ENCODE measurements at places on chromosomes 6 and 20.

- peak; percentile 33 for DNase-seq
- no peak overlapping the region for H3K27ac ChIP-seq
- no peaks in the 10 kb centered on the region for H3K27me3 ChIP-seq
- peaks cover 7% of the 10 kb centered on the region for H3K4me1 ChIP-seq
- no peak overlapping the region for H3K4me3 ChIP-seq
Measured at GRCh38 chr20:10453241-10453640, 18.1 kb downstream of the SLX4IP start.

GRCh38 chr6:164106345-164106769, 691.8 kb downstream of the QKI start:
- no peaks in the 10 kb centered on the region for H3K36me3 ChIP-seq
- DNase-seq, result no peak
- no peak overlapping the region for H3K4me3 ChIP-seq
- no peaks in the 10 kb centered on the region for H3K27me3 ChIP-seq

DNA sequence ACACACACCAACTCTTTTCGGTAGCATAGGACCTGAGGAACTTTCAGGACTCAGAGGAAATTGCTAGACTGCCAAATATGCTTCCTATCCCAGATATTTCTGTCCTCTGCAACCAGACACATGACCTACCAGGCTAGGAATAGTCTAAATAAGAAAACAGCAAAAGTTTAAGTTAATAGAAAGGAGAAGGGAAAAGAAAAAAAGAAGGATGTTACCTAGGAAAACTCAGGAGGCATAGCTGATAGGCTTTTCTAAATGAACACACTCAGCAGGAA, 74.6 kb downstream of the MAP3K5 start:
- peaks cover 45% of the 10 kb centered on the region for H3K4me1 ChIP-seq
- no peak overlapping the region for H3K4me3 ChIP-seq
- H3K36me3 ChIP-seq, result no peaks in the 10 kb centered on the region
- H3K27me3 ChIP-seq, result no peaks in the 10 kb centered on the region
- DNase-seq, result no peak

GRCh38 chr20:50138120-50138478, 15.4 kb downstream of the PEDS1 start:
- no peaks in the 10 kb centered on the region for H3K4me1 ChIP-seq
- no peaks in the 10 kb centered on the region for H3K27me3 ChIP-seq
- no peak overlapping the region for H3K4me3 ChIP-seq
- peaks cover 49% of the 10 kb centered on the region for H3K36me3 ChIP-seq
- no peak for DNase-seq

DNA sequence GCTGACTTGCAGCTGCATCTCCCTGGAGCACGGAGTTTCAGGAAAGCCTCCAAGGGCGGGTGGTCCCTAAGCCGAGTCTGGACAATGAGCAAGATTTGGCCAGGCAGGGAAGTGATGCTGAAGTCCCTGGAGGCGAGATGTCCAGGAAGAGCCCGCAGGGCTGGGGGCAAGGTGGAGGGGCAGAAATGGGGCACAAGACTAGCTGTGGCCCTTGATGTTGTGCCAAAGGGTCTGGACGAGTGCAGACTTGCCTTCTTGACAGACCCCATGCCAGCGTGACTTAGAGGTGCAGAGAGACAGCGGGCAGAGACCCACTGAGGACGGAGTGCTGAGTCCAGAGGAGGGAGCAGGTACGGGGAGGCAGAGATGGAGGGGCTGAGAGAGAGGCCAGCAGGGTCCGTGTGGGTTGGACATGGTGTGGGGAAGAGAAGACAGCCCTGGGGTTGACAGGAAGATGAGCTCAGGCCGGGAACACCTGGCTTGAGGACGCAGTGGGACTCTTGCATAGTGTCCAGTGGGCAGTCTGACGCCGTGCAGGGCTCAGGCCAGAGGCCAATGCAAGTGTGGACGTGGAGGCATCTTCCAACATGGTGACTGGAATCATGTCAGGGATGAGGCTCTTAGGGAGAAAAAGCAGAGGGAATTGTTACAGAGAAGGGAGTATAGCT, 8.7 kb downstream of the UNC93A start:
- peaks cover 3% of the 10 kb centered on the region for H3K27me3 ChIP-seq
- no peak overlapping the region for H3K4me3 ChIP-seq
- H3K27ac ChIP-seq, result no peak overlapping the region
- H3K4me1 ChIP-seq, result peaks cover 6% of the 10 kb centered on the region
- DNase-seq, result no peak
- H3K36me3 ChIP-seq, result no peaks in the 10 kb centered on the region

DNA sequence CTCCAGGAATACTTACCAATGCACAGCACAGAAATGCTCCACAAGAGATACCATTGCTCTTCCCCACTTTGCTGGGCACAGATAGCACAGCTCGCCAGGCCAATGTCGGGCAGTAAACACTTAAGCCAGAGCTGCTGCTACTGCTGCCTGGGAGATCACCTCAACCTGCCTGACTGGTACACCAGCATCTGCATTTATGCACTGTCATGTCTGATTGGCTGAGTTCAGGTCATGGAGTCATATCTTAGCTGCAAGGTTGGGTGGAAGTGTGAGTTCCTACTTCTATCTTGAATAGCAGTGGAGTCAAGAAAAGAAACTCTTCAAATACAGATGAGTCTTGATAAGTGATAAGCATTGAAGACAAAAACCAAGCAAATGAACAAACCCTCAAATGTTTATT, 10.9 kb upstream of the ADGRF4 start:
- H3K36me3 ChIP-seq, result no peaks in the 10 kb centered on the region
- no peak overlapping the region for H3K27ac ChIP-seq
- DNase-seq, result no peak
- H3K27me3 ChIP-seq, result no peaks in the 10 kb centered on the region
